ENCODE measurements at places on chromosomes 16 and 17.
A peak's percentile ranks its signal among the peaks of the same experiment; 100 is the strongest.

GRCh38 chr17:59154292-59154720 is 680 bp downstream of the SKA2 start:
- DNase-seq = peak; percentile 55

GRCh38 chr16:22691335-22691734 is 122.6 kb upstream of the HS3ST2 start:
- no peak for DNase-seq

GRCh38 chr16:30652718-30653117 is 2.0 kb downstream of the PRR14 start:
- no peak for DNase-seq

GRCh38 chr17:69788957-69789356 is 286.1 kb upstream of the KCNJ16 start:
- DNase-seq = no peak

GRCh38 chr17:70278844-70279462 is 109.6 kb downstream of the KCNJ2 start:
- DNase-seq = no peak

GRCh38 chr17:38888842-38889241 is 19.0 kb downstream of the LASP1 start:
- no peak for DNase-seq

GRCh38 chr16:54462151-54462651 is 175.6 kb upstream of the IRX3 start:
- no peak for DNase-seq

DNA sequence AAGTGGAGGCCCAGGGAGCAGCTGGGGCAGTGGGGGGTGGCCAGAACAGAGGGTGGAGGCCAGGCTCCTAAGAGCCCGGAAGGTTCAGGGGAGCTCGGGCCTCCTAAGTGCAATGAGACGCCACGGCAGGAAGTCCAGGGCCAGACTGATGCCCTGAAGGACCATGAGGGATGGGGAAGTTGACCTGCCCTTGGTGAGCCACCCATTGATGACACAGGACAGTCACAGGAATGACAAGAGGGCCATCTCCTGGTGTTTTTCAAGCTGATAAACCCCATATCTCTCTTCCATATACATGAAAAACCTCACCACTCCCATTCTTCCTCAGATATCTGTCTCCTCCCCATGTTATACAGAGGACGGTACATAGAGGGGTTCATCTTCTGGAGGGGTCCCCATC is 5.8 kb upstream of the MRPL58 start:
- DNase-seq = no peak

DNA sequence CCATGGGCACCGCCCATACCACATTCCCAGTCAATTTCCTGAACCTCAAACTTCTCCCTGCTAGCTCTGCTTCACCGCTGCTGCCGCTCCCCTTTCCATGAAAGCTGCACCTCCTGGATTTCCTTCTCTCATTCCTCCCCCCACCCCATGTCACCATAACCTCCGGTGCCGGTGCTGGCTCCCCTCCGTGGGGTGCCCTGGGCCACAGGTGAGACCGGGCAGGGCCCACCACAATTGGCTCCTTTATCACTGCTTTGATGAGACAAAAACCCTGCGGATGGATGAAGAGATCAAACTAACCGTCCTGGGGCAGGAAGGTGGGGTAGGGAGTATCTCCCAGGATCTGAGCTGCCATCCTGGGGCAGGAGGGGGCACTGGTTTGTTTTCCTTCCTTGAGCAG is 111.3 kb upstream of the LHX1 start:
- no peak for DNase-seq

GRCh38 chr16:57446531-57447185 is 527 bp downstream of the CIAPIN1 start:
- DNase-seq = peak; percentile 48

DNA sequence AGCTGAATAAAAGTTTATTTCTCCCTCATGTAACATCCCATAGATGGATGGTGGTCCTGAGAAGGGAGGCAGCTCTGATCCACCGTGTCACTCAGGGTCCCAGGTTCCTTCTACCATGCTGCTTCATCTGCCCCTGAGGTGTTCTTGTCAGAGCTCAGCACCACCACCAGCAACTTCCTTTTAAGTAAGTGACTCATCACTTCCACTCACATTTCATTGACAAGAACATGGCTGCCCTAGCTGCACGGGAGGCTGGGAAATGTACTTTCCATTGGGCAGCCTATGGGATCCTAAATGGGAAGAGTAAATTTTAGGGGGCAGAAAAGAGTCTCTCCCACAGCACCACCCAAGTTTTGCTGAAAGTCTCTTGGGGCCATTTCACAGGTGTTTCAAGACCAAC is 134.7 kb downstream of the USP31 start:
- no peak for DNase-seq

DNA sequence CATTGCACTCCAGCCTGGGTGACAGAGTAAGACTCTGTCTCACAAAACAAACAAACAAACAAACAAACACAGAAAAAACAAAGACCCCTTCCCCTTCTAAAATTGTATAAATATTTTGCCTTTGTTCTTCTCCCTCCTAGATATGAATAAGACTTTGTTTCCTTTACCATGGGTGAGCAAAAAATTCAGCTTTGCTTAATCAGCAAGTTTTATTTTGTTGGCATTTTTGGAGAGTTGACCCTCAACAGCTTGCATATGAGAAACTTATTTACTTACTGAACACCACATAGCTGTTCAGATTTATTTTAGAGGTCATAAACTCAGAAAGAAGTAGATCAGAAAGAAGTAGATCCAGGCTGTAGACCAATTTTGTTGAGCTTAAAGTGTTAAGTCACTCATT is 395.2 kb upstream of the TOM1L1 start:
- DNase-seq = no peak

DNA sequence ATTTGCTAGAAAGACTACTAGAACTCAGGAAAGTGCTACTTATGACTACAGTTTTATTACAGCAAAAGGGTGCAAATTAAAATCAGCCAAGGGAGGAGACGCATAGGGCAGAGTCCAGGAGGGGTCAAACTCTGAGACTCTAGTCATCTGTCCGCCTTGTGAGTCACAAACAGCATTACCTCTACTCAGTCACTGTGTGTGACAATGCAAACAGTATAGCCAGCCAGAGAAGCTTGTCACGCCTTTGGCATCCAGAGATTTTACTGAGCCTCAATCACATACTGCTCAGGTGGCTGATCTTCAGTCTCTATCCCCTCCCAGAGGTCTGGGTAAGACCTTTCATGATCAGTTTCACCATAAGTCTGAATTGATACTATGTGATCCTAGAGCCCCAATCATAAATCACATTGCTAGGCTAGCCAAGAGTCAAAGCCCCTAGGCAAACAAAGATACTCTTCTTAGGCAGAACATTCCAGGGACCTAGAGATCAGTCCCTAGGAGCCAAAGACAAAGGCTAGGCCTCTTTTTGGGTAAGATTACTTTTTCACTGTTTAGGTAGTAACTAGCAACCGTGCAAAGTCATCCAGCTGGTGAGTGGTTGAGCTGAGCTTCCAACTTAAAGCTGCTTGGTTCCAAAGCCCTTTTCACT is 48.8 kb upstream of the CLEC19A start:
- no peak for DNase-seq

GRCh38 chr16:13093661-13094060 is 192.3 kb downstream of the SHISA9 start:
- DNase-seq = no peak

DNA sequence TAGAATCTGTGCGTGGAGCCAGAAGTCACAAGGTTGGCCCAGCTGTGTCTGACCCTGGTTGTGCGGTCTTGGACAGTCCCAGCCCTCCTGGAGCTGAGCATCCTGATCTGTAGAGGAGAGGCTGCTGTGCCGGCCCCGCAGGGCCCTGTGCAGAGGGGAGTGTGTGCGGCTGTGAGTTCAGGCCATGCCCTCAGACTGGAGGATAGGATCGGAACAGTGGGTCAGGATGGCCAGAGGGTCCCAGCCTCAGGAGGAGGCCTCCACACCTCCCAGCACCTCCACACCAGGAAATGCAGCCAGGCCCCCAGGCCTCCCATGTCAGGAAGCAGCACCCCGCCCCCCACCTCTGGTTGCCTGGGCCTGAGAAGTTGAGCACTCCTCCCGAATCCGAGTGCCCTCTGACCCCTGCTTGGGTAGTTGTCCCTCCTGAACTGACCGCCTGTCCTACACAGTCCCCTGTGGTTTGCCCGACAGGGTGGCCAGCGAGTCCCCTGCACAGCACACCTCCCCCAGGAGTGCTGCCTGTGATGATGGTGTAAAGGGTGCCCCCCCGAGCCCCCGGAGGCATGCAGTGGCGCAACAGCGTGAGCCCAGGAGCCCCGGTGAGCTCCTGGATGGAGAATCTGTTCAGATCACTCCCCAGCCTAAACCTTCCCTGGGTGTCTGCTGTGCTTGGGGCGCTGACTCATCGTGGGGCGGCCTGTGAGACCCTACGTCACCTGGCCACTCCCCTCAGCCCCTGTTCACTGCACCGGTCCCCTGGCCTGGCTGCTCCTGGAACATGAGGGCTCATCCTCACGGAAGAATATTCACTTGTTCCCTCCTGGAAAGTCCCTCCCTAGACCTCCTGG is 285.2 kb downstream of the SEC14L1 start:
- DNase-seq = no peak

- DNase-seq = no peak
Observed at GRCh38 chr16:89536371-89536770, 24.1 kb upstream of the RPL13 start.

DNA sequence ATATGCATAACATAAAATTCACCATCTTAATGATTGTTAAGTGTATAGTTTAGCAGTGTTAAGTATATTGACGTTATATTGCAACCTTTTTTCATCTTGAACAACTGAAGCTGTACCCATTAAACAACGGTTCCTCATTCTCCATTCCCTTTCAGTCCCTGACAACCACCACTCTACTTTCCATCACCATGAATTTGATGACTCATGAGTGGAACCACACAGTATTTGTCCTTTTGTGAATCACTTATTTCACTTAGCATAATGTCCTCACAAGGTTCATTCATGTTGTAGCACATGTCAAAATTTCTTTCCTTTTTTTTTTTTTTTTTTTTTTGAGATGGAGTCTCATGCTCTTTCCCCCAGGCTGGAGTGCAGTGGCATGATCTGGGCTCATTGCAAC is 46.0 kb downstream of the HOXB1 start:
- DNase-seq = no peak

- no peak for DNase-seq
Observed at GRCh38 chr17:65176646-65177409, 39.7 kb downstream of the RGS9 start.

GRCh38 chr16:69847643-69848042 is 85.5 kb downstream of the WWP2 start:
- DNase-seq = no peak

- peak; percentile 74 for DNase-seq
Observed at GRCh38 chr17:68456339-68457167, 743 bp downstream of the WIPI1 start.

- DNase-seq = no peak
Observed at GRCh38 chr17:17297217-17297616, 6.0 kb upstream of the NT5M start.

All from ureter (tissue), 1 donor.